ENCODE measurements at places on chromosomes 12 and 14. TPM values are rescaled to one million over a fixed set of nuclear protein-coding genes. Genes with fewer than 3 reads are reported as not detected.

The ZC2HC1C gene
- total RNA-seq: 9.0 TPM

The KRT6C gene
- total RNA-seq: not detected

The KNTC1 gene
- 27.2 TPM for total RNA-seq

The NRIP2 gene
- 3.4 TPM for total RNA-seq

The AQP6 gene
- 2.1 TPM for total RNA-seq

The SLCO1B1 gene
- not detected for total RNA-seq

The AACS gene
- total RNA-seq: 22.0 TPM

DNA sequence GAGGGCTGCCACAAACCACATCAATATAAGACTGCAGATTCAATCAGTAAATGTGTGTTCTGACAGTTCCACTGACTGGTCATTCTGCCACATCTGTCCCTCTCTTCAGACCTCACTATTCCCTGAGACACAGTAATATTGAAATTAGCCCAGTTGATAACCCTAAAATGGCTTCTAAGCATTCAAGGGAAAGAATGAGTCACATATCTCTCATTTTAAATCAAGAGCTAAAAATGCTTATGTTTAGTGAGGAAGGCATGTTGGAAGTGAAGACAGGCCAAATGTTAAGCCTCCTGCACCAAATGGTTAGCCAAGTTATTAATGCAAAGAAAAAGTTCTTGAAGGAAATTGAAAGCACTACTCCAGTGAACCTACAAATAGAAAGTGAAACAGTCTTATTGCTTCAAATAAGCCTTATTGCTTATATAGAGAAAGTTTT is 24.5 kb upstream of the KIF21A start:
- no peaks in the 10 kb centered on the region for H3K36me3 ChIP-seq
- peak; percentile 37 for DNase-seq
- H3K4me1 ChIP-seq: no peaks in the 10 kb centered on the region
- H3K27me3 ChIP-seq: no peaks in the 10 kb centered on the region
- no peak overlapping the region for H3K4me3 ChIP-seq
- H3K27ac ChIP-seq: no peak overlapping the region

DNA sequence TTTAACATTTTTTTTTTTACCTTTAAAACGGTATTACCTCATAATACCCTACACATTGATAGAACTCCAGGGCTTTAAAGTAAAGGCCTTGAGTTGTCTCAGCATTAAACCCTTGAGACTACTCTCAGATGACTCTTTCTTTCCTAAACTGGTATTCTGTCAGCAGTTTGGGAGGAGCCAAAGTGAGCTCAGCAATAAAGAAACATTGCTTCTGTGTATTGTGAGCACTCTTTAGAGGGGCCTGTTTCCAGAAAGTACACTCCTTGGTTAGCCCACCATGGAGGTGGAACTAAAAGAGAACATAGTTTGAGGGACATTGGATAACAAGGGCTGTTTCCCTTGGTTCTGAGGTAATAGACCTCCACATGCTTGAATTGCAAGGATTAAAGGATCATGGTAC is 20.4 kb downstream of the MAP3K12 start:
- H3K27ac ChIP-seq: no peak overlapping the region
- no peaks in the 10 kb centered on the region for H3K4me1 ChIP-seq
- no peaks in the 10 kb centered on the region for H3K27me3 ChIP-seq
- no peak for DNase-seq

GRCh38 chr14:104072586-104072985 is 12.9 kb upstream of the ASPG start:
- H3K4me3 ChIP-seq: no peak overlapping the region
- H3K27me3 ChIP-seq: peaks cover 2% of the 10 kb centered on the region
- no peaks in the 10 kb centered on the region for H3K4me1 ChIP-seq

DNA sequence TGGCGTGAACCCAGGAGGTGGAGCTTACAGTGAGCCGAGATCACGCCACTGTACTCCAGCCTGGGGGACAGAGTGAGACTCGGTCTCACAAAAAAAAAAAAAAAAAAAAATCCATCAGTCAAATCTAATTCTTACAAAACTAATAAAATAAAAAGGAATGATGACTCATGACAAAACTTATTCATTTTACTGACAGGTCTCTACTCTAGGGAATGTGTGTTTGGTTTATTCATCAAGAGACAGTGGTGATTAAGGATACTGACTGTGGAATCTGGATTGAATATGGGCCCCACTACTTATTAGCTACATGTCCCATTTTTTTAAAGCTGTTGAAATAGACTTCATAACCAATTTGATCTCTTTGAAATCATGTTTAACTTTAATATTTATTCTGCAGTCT is 29.3 kb upstream of the GAS2L3 start:
- no peak overlapping the region for H3K4me3 ChIP-seq
- no peak overlapping the region for H3K27ac ChIP-seq
- no peaks in the 10 kb centered on the region for H3K4me1 ChIP-seq
- no peaks in the 10 kb centered on the region for H3K36me3 ChIP-seq

- H3K27me3 ChIP-seq: no peaks in the 10 kb centered on the region
- no peak for DNase-seq
- no peak overlapping the region for H3K4me3 ChIP-seq
- H3K27ac ChIP-seq: no peak overlapping the region
- no peaks in the 10 kb centered on the region for H3K36me3 ChIP-seq
Observed at GRCh38 chr12:101854747-101855146, 22.6 kb upstream of the DRAM1 start.

DNA sequence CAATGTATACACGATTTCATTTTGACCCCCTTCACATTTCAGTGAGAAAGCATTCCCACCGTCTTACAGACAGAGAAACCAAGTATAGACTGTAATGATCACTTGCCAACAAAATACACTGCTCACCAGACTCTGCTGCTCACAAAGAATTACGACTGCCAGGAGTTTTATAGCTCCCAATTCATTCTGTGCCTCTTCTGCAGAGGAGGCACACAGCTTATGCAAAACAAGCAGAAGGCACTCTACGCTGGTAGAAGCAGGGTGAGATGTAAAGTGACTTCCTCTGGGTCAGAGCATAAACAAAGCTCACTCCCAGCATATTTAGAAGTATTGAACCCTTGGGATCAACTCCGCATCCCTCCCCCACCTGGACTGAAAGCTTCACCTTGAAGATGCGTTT is 14.6 kb downstream of the SPTB start:
- no peak overlapping the region for H3K4me3 ChIP-seq
- no peaks in the 10 kb centered on the region for H3K27me3 ChIP-seq
- peaks cover 22% of the 10 kb centered on the region for H3K4me1 ChIP-seq
- DNase-seq: no peak

GRCh38 chr12:41073633-41074472 is 114.3 kb upstream of the PDZRN4 start:
- H3K36me3 ChIP-seq: no peaks in the 10 kb centered on the region
- no peaks in the 10 kb centered on the region for H3K27me3 ChIP-seq
- no peak overlapping the region for H3K27ac ChIP-seq
- DNase-seq: no peak
- no peak overlapping the region for H3K4me3 ChIP-seq
- H3K4me1 ChIP-seq: no peaks in the 10 kb centered on the region

DNA sequence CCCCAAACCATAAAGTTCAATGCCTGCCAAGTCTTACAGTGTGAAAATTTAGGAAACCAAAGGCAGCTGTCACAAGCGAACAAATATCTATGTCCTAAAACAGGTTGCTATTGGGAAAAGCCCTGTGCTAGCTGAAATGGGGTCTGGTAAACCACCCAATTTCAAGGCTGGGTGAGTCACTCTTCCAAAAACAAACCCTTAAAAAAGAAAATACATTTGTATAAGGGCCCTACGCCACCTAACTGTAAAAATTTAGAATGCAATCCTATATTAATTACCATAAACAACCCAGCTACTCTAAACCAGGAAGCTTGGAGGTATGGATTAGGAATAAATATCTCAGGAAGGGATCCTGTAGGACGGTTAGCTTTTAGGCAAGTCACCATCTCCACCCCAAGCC is 32.1 kb downstream of the PRMT8 start:
- DNase-seq: no peak
- peaks cover 7% of the 10 kb centered on the region for H3K4me1 ChIP-seq
- no peaks in the 10 kb centered on the region for H3K36me3 ChIP-seq
- no peaks in the 10 kb centered on the region for H3K27me3 ChIP-seq
- no peak overlapping the region for H3K4me3 ChIP-seq

GRCh38 chr12:77049767-77050353 is 15.5 kb downstream of the E2F7 start:
- no peaks in the 10 kb centered on the region for H3K27me3 ChIP-seq
- H3K4me3 ChIP-seq: no peak overlapping the region
- H3K4me1 ChIP-seq: no peaks in the 10 kb centered on the region

- H3K36me3 ChIP-seq: no peaks in the 10 kb centered on the region
- H3K27ac ChIP-seq: no peak overlapping the region
- peaks cover 2% of the 10 kb centered on the region for H3K27me3 ChIP-seq
- no peak overlapping the region for H3K4me3 ChIP-seq
- no peak for DNase-seq
Observed at GRCh38 chr12:113734503-113734902, 231.6 kb downstream of the RBM19 start.

DNA sequence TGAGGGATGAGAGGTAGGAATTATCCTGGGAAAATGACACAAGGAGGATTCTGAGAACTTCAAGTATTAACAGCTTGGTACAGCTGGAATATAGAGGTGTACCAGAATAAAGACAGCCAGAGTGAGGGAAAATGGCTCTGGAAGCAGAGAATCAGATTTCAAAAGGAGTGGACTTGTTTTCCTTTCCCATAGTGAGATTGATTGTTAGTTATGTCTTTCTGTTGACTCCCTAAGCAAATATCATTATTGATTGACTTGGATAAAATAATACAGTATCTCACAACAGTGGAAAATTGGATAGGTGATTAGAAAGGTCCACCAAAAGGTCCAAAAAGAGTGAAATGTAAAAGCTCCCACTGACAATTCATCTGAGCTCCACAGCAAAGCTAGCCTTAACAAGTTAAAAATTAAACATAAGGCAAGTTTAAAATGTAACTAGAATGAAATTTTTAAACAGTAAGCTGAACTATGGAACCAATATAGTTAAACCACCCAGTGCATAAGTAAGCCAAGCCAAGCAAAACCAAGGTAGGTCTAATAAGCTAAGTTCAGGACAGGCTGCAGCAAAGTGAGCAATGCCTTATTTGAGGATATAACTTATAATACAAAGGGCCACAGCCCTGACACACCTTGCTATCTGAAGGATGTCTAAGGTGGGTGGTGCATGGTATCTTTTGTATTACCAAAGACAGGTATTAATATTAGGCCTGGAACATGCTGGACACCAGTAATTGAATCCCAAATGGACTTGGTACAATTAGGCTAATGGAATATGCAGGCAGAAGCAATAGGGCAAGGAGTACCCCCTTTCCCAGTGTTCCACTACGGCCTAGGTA is 21.8 kb downstream of the ENTPD5 start:
- peaks cover 2% of the 10 kb centered on the region for H3K36me3 ChIP-seq
- no peak for DNase-seq
- H3K27me3 ChIP-seq: no peaks in the 10 kb centered on the region
- H3K27ac ChIP-seq: no peak overlapping the region
- H3K4me1 ChIP-seq: no peaks in the 10 kb centered on the region

DNA sequence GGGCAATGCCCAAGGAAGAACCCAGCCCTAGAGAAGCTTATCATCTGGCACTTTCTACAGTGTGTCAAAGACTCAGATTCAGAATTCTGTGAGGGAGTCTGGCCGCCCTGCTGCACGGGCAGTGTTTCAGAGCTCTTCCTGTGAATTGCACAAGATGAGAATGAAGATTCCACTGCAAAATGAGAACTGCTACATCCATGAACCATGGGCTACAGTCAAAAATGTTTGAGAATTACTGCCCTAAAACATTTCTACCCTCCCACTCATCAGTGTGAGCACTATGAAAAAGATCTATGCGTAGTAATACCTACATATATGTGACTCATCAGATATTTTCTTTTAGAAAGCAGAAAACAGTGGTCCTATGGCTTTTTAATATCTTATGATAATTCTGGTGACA is 104.0 kb downstream of the STAB2 start:
- H3K4me3 ChIP-seq: no peak overlapping the region
- H3K27ac ChIP-seq: no peak overlapping the region
- no peak for DNase-seq
- no peaks in the 10 kb centered on the region for H3K4me1 ChIP-seq

DNA sequence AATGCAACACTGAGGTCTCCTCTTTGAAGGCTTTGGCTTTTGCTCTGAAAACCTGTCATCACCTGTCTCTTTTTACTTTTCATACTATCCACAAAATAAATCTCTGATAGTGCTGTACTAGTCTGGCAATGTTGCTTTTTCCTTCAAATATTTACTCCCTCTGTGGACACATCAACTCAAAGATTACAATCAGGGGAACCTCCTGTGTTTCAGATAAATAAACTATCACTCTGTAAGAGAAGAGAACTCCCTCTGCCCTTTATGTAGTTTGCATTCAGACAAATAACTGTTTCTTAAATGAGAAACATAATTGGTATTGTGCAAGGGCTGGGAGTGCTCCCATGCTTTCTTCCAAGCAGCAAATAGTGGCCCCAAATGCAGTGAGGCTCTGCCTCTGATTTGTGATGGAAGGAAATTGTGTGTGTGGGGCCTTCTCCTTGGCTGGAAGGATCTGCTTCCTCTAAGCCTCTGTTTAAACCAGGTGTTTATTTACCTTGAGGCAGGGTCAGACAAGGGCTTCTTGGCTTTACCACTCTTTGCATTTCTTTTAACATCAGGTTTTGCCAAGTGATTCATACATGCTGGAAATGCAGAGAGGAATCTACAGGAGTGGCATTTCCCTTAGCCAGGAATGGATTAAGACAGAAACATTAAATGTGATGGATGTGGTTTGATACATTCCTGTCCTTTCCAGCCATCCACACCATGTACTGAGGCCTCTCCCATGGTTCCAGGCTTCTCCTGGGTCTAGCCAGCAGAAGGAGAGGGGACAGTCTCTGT is 69.0 kb downstream of the AKAP6 start:
- no peaks in the 10 kb centered on the region for H3K36me3 ChIP-seq
- no peaks in the 10 kb centered on the region for H3K27me3 ChIP-seq
- DNase-seq: no peak
- no peak overlapping the region for H3K27ac ChIP-seq
- peaks cover 10% of the 10 kb centered on the region for H3K4me1 ChIP-seq
- H3K4me3 ChIP-seq: no peak overlapping the region

DNA sequence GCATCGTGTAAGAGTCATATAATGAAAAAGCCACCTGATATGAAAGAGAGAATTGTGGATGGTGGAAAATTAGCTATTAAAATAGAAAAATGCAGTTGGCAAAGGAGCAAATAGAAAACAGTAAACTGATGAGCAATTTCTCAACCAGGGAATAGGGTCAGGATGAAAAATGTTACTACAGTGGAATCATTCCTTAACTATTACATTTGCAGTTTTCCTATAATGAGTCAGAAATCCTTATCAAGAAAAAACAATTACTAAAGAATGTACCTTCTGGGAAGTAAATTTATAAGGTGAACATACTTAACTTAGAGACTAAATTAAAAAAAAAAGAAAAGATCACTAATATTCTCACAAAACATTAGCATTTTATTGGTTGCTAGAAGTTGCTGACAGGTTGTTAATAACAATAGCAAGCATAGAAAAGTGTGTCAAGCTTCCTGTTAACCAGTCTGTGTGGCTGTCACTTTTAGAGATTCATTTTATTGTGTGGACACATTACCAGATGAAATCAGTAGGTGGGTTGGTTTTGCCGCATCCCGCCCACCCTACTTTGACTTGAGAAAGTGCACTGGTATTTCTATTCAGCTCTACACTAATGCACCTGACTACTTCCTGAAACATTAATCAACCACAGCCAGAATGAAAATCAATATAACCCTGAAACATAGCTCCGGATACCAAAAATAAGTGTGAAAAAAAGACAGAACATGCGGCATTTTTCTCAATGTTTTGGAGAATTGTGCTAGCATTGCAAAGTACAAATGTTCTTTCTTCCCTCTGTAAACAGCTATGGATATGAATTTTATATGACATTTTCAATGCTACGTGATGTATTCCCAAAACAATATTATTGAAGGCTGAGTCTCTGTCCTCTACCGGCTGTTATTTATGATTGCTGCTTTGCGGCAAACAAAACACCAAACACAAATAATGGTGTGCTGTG is 576.7 kb downstream of the SLC16A7 start:
- no peaks in the 10 kb centered on the region for H3K4me1 ChIP-seq
- no peak for DNase-seq
- no peaks in the 10 kb centered on the region for H3K27me3 ChIP-seq
- H3K4me3 ChIP-seq: no peak overlapping the region
- no peak overlapping the region for H3K27ac ChIP-seq

All from spinal cord (tissue), 10 donors.